ENCODE measurements at places on chromosomes 1 and 21.
A peak's percentile ranks its signal among the peaks of the same experiment; 100 is the strongest.

- no peak for DNase-seq
Measured at GRCh38 chr1:199979071-199979470, 48.4 kb upstream of the NR5A2 start.

DNA sequence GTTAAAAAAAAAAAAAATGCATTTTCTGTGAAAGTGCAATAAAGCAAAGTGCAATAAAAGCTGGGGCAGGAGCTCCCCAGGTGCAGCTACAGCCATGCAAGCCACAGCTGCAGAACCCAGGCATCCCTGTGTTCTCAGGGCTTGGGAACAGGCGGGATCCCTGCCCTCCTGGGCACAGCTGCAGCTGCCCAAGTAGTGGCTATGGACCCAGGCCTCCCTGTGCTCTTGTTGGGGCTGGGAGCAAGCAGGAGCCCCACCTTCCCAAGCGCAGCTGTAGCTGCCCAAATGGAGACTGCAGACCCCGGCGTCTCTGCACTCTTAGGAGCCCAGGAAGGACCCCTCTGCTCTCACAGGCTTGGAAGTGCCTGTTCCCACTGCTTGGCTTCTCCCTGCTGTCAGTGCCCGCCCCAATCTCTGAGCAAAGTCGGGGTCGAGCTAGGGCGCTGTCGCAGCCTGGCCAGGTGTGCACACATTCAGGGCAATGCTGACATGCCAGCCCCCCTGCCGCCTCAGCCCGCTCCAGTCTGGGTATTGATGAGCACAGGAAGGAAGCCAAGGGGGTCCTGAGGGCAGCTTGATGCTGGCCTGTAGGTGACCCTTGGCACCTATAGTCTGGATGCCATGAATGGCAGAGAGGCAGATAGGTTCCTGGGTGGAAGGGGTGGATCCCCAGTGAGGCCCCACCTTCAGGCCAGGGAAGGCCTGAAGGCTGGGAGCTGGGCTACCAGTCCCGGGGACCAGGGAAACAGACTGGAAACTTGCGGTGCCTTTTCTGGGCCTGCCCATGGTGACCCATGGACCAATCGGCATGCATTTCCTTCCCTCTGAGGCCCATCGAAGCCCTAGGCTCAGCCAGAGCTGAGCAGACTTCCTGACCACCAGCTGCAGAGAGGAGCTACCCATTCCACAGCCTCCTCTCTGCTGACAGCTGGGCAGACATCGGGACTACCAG is 58.6 kb downstream of the RRAGC start:
- no peak for DNase-seq

- no peak for DNase-seq
Measured at GRCh38 chr1:41626616-41627375, 142.3 kb upstream of the EDN2 start.

GRCh38 chr1:25503551-25504426 is 39.6 kb upstream of the LDLRAP1 start:
- peak; percentile 67 for DNase-seq

GRCh38 chr1:24151175-24151533 is 8.2 kb upstream of the IL22RA1 start:
- DNase-seq: peak; percentile 82

DNA sequence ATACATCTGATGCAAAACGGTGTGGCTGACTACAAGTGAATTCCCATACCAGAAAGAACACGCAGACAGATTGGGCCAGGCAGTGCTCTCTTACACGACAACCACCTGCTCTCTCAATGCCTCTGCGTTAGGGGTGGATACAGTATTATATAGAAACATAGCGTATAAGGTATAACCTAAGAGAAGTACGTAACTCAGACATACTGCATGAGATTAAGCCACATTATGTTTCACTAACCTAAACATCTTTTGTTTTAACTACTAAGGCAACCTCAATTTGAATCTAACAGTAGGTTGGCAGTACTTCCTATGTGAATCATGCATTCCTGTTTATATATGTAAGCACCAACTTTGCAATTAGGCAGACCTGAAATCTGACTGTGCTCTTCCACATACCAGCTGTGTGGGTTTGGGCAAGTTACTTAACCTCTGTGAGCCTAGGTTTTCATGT is 58.1 kb upstream of the COA6 start:
- DNase-seq: no peak

DNA sequence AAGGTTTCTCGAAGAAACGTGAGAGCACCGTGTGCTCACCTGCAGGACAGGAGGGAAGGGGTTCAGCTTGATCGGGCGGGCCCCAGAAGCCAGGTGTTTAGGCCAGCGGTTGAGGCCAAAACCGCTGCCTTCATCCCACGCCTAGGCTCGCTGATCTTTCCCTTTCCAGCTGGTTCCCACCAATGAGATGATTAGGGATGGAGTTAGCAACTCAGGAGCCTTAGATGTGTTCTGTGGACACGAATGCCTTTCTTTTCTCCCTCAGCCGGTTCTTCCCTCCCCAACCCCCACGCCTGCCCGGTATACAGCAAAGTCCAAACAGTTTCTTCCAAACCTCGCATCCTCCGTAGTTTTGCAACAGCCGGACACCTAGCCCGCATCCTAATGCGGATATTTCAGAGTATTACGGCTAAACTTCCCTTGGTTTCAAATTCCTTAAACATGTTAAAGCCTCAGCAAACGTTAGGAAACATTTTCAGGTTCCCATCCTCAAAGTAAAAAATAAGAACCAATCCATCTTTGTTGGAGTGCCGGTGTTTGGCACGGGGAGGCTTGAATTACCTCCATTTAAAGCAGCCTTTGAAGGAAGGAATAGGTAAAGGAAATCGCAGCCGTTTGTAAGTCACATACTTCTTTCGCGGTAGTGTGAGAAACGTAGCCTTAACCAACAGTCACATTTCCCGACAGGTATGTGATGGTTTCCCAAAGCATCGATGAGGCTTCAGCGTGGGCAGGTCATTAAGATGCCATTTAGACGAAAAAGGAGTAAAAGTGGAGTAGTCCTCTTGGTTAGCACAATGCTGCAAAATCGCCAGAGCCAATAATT is 1.1 kb downstream of the LRRC8C start:
- no peak for DNase-seq

Data from left colon (tissue), 2 donors.